ENCODE measurements at places on chromosomes 16 and 17. TPM values are rescaled to one million over a fixed set of nuclear protein-coding genes. Genes with fewer than 3 reads are reported as not detected.

The OR1F1 gene
- not detected for total RNA-seq

The GAST gene
- not detected for total RNA-seq

The GAS7 gene
- total RNA-seq: 0.78 TPM

The TAOK1 gene
- 52.7 TPM for total RNA-seq

The DHRS7C gene
- total RNA-seq: not detected

The NACA2 gene
- total RNA-seq: not detected

The PYDC1 gene
- total RNA-seq: not detected

Data from activated naive CD4-positive, alpha-beta T cell treated with anti-CD3 and anti-CD28 coated beads, Interleukin-2, amount 10 ng/mL, durations not matched to agents 5 hours and 36 hours (primary cell).